ENCODE measurements at places on chromosomes 11 and 22.

DNA sequence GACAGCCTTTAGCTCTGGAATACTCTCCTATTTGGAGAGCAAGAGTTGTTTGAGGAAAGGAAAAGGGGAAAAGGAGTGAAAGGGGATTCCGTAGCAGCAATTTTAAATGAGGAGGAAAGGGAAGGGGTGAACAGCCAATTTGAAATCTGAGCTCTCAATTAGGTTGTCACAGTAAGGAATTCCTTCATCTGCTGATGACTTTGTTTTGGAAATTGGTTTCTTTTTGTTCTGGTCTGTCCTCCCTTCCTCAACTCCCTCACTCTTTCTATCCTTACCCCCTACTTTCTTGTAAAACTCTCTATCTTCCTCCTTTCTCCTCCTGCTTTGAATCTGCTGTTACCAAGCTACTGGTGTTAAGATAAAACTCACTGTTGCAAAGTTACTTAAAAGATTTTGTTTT is 1155.6 kb downstream of the DLG2 start:
- no peak for DNase-seq

GRCh38 chr11:130181295-130182272 is 22.0 kb downstream of the ST14 start:
- no peak for DNase-seq

- DNase-seq = no peak
Observed at GRCh38 chr11:24934733-24935439, 438.0 kb downstream of the LUZP2 start.

- DNase-seq = no peak
Observed at GRCh38 chr11:101912823-101913284, 2.0 kb upstream of the CEP126 start.

DNA sequence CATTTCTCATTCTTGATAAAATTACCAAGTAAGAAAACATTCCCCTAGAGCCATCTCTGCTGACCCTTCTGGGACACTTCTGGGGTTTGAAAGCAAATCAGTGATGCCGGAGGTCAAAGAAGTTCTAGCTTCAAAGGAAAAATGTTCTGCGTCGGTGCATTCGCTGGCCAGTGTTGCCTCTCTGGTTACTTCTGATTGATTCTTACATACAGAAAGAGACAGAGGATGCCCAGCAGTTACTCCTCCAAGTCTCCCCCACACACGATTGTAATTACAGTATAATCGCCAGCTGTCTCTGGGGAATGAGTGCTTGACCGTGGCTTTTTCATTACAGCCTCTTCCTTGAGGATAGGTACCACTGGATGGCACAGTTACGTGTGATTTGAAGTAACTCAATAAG is 150.9 kb downstream of the SNX19 start:
- no peak for DNase-seq

- no peak for DNase-seq
Observed at GRCh38 chr11:66567787-66568123, 651 bp downstream of the CTSF start.

DNA sequence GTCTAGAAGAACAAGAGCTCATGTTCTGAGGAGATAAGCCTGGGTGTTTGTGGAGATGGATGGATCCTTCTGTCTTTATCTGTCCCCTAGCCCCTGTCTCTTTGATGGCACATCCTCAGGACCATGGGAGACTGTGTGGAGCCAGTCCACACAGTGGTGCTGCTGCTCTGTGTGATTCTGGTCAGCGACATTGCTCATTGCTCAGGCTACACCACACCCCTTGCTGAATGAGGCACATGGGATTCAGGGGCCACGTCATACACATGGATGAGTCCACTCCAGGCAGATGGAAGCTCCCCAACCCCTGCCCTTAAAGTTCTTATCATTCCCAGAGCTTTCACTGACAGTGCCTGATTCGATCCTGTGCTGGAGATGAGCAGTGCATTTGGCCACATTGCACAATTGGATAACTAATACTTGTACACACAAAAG is 222.2 kb downstream of the NAV2 start:
- DNase-seq = no peak

DNA sequence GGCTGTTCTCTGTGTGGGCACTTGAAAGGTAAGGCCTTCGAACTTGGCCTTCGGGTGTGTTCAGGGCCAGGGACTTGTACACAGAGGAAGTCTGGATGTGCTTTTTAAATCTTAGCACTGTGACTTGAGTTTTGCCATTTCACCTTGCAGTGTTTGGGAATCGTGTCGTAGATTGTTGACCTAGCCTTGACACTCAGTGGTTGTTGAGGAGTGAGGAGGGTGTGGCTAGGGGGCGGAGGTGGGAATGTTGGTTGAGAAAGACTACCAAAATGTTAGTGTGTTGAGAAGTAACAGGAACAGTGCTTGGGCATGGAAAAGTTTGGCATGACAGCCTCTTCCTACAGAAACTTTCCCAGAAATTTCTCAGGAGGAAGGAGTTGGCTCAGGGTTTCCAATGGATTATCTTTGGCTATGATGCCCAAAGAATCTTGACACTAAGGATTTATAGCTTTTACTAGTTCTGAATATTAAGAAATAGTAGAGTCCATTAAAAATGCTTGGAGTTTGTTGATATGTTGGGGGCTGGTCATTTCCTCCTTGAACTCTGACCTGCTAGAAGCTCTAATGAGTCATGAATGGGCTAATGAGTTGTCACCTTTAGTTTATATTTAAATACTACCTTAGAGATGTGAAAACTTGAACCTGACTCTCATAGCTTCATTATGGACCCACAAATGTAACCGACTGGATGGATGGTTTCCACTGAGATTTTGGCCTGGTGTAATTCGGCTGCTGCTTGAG is 40.6 kb downstream of the BARX2 start:
- DNase-seq = no peak

DNA sequence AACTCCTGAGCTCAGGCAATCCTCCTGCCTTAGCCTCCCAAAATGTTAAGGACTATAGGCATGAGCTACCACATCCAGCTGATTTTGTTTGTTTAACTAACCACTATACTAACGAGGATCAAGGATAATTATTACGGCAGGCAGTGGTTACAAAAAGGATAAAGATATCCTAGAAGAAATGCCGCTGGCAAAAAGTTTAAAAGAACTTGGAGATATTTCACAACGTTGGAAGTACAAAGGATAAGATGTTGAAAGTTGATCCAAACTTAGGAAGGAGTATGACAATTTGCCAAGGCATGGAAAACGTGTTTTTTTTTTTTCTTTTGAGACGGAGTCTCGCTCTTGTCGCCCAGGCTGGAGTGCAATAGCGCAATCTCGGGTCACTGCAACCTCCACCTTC is 13.4 kb downstream of the AP5B1 start:
- no peak for DNase-seq

All from CD8-positive, alpha-beta memory T cell (primary cell).